ENCODE measurements at places on chromosomes 11 and 22.

DNA sequence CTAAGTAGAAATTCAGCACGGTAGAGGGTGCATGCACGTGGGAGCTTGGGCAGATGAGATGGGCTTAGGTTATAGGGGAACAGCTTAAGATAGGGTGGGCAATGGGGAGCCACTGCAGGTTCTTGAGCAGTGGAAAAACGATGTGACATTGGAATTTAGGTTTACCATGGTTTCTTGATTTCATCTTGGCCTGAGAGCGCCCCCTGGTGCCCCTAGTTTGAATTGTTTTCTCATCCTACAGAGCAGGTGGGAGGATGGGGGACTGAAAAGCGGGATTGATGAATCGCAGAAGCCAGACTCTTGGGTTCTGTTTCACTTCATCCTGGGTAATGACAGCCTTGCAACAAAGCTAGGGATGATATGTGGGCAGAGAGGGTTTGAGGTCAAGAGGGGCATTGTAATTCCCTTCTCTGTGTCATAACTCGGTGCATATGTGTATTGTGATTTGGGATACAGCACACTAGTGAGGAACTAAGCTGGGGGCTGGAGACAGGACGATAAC, 6.7 kb upstream of the MCAM start:
- peak; percentile 49 for DNase-seq

- no peak for DNase-seq
These were observed 13.0 kb upstream of the UPK3A start for GRCh38 chr22:45271667-45272201.

GRCh38 chr11:118427707-118428106, 8.6 kb upstream of the KMT2A start:
- no peak for DNase-seq

GRCh38 chr22:47052236-47053012, 290.0 kb downstream of the TBC1D22A start:
- no peak for DNase-seq

DNA sequence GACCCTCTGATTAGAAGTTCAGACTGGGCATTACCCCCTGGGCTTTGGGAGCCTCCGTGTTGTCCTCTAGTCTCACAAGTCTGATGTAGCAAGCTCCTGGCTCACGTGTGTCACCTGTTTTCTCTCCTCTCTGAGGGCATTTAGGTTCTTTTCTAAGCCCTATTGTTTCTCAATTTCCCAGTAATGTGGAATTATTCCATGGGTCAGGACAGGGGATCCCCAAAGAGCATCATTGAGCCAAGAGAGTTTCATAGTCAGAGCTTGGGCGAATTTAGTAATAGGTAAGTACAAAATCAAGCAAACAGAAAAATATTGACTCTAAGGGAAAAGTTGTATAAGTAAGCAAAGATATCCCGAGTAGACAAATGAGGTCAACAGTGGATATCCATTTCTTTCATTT, 57.3 kb downstream of the PPP6R2 start:
- DNase-seq = no peak

- no peak for DNase-seq
These were observed 41.1 kb upstream of the ADA2 start for GRCh38 chr22:17260298-17260697.

DNA sequence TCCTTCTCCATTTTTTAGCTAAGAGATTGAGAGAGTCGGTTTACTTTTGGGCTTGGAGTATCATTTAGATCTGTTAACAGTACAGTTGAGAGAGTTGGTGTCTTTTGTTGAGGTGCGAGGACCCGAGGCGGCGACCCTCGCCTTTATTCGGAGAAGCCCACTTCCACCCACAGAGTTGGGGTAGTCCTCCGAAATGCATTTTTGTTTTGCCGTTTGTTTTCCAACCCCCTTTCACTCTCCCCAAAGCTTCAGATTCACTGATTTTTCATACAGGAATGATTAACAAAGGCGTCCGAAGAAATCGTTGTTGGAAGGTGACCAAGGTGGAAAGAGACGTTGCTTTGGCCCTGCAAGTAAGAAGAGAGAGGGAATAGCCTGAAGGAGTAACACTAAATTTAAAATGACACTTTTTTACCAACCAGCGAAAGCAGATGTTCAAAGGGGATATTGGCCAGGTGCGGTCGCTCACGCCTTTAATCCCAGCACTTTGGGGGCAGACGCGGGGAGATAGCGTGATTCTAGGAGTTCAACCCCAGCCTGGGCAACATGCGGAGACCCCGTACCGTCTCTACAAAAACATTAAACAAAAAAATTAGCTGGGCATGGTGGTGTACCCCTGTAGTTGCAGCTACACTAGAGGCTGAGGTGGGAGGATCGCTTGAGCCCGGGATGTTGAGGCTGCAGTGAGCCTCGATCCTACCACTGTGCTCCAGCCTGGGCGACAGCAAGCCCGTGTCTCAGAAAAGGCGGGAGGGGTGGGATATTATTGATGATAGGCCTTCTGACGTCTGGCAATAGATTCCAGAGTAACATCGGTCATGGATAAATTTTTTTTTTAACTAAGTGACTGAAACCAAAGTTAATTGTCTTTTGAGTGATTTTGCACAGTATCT, 899 bp upstream of the RAB30 start:
- DNase-seq = no peak

DNA sequence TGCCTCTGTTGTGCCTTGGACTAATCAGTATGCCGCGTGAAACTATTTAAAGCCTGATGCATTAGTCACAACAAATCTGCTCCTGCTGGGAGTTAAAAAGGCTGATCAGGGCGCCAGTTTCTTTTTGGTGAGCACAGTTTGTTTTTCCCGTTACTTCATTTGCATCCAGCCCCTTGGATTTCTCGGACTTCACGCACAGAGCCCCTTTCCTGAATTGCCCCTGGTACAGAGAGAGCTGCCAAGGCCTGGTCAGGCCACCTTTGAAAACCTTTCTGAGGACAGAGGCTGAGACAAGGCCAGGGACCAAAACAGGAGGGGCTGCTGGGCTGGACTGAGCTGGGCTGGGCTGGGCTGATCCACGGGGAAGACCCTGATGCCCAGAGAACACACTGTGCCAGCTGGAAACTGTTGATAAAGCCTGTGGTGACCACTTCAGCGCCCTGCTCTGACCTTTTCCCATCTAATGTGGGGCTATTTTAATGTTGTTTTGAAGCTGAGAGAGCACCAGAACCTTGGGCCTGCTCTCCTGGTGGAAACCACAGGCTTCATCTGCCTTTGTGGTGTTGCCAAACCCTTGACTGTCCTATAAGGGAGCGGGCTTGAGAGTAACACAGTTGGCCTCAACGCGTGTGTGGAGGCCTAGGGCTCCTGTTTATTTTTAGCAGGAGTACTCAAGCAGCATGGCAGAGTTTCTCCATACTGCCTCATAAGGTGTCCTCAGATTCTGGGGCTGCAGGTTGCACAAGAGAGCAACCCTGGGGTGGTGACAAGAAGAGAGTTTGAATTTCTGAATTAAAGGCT, 44.2 kb downstream of the NAV2 start:
- DNase-seq = no peak

DNA sequence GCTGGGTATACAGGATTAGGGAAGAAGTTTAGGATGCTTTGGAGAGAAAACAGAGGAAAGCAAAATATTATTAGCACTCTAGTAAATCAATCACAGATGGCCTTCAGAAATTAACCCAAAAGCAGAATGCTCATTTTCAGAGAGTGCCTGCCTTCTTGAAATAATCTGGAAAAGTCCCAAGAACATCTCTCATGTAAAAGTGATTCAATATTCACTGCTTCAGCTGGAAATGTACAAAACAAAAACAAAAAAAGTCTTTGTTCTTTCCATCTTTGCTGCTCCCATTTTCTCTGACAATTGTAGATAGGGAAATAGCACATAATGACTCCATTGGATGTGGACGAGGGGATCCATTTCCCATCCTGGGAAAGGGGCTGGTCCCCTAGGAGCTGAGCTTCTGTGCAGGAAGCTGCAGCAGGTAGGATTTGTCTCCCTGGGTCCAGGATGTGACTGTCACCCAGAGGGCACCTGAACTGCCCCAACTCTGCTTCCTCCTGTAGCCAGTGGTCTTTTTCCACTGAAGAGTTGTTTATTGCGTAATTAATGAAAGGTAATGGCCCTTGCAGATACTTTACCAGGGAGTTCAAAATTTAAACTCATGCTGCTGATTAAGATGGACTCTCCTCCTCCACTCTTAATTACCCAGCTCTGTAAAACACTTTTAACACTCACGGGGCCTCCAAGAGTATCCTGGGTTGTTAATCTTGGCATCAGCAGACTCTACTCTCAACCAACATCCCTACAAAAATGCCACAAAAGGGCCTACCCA, 57.9 kb downstream of the SC5D start:
- no peak for DNase-seq
